NCI-H1436 treated with DMSO at 0.1 percent for 48 hours (cell line): ENCODE measurements at places on chromosomes 11 and 22.

DNA sequence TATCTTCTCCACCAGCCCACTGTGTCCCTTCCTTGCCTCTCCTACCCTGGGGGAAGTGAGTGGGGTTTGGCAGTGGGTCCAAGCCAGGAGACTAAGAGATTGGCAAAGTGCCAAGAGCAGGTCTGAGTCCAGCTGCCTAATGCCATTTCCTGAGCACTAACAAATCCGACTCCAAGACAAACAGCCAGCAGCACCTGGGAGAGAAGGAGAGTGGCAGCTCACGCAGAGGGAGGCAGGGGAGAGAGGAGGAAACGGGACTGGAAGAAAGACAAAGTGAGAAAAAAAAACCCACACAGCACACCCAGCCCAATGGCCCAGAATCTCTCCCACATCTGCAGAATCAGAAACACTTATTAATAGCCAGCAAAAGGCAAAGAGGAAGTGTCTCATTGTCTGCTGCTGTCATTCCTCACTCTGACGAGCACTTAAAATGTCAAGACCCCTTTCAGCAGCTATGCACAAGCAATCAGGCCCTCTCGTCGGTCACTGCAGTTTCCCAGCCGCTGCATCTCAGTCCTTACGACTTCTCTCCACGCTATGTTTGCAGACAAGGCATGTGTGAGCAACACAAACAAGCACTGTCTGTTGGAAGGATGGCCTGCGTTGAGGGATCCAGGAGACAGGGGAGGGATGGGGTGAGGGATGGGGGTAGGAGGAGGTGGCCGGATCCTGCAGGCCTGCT, 558.4 kb upstream of the CADM1 start:
- no peak for DNase-seq

- DNase-seq = no peak
These were observed 39.1 kb upstream of the CREB3L1 start for GRCh38 chr11:46238078-46238966.

DNA sequence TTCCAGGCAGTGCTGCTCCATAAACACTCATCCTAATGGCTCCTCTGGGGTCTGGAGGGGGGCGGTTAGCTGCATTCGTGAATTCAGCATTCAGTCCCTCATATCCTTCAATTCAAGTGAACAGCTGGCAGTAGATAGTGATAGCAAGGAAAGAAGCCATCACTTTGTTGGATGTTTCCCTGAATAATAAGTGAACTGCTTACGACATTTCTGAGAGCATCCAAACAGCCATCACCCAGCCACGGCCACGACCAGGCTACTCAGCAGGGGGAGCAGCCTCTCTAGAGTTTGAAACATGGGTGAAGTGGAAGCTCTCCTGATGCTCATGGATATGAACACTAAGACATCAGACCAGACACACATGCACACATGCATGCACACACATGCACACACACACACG, 163.6 kb downstream of the NTM start:
- no peak for DNase-seq

- DNase-seq = peak; percentile 94
These were observed 58.2 kb upstream of the THY1 start for GRCh38 chr11:119481021-119481666.
